ENCODE measurements at places on chromosomes 4 and X. TPM values are rescaled to one million over a fixed set of nuclear protein-coding genes. Genes with fewer than 3 reads are reported as not detected.

Gene ODAPH
- 0.54 TPM for total RNA-seq

Gene APOO
- total RNA-seq: 30.0 TPM

- H3K4me1 ChIP-seq: peaks cover 32% of the 10 kb centered on the region
- no peak overlapping the region for H3K4me3 ChIP-seq
- no peaks in the 10 kb centered on the region for H3K27me3 ChIP-seq
These were observed 3.8 kb upstream of the FBXW7 start for GRCh38 chr4:152539556-152540292.

Gene ANKRD50
- total RNA-seq: 0.12 TPM

Gene CXCR3
- 55.4 TPM for total RNA-seq

Gene COX7B2
- total RNA-seq: not detected

- no peaks in the 10 kb centered on the region for H3K4me1 ChIP-seq
- H3K36me3 ChIP-seq: no peaks in the 10 kb centered on the region
- H3K4me3 ChIP-seq: no peak overlapping the region
- no peaks in the 10 kb centered on the region for H3K27me3 ChIP-seq
- no peak for DNase-seq
These were observed 65.7 kb upstream of the DMD start for GRCh38 chrX:33277046-33277445.

Data from activated T-helper 1 cell treated with anti-CD3 and anti-CD28 coated beads, Interleukin-12 subunit alpha, Interleukin-12 subunit beta, Interleukin-2, Interleukin-4 antibody, amounts not matched to agents 30 ng/mL and 10 ng/mL and 1 ng/mL, durations not matched to agents 14 hours and 24 hours and 36 hours (primary cell).